ENCODE measurements at places on chromosomes 7 and 10.
A peak's percentile ranks its signal among the peaks of the same experiment; 100 is the strongest.

- DNase-seq = peak; percentile 92
These were observed at the start of gene HOGA1 for GRCh38 chr10:97584060-97584797. Gene HOGA1 (plus strand): TSS chr10:97584389. CDS start chr10:97584704, 315 bp downstream.

GRCh38 chr7:37706804-37707203, 23.2 kb downstream of the GPR141 start:
- no peak for DNase-seq

GRCh38 chr7:36316319-36316718, 73.3 kb upstream of the ANLN start:
- DNase-seq = no peak

DNA sequence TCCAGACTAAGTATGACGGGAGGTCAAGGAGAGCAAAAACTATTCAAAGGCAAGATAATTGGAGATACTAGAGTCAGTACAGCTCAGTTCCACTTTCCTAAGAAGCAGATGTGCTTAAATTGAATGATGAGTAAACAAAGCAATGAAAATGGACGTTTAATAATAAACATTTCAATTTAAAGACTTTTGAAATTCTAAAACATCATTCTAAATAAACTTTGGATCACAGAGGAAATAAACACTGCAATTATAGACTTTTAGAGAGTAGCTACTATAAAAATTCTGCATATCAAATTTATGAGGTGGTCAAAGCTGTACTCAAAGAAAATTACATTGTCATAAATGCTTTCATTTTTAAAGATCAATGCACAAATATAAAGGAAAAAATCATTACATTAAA, 418.3 kb downstream of the GPAM start:
- no peak for DNase-seq

DNA sequence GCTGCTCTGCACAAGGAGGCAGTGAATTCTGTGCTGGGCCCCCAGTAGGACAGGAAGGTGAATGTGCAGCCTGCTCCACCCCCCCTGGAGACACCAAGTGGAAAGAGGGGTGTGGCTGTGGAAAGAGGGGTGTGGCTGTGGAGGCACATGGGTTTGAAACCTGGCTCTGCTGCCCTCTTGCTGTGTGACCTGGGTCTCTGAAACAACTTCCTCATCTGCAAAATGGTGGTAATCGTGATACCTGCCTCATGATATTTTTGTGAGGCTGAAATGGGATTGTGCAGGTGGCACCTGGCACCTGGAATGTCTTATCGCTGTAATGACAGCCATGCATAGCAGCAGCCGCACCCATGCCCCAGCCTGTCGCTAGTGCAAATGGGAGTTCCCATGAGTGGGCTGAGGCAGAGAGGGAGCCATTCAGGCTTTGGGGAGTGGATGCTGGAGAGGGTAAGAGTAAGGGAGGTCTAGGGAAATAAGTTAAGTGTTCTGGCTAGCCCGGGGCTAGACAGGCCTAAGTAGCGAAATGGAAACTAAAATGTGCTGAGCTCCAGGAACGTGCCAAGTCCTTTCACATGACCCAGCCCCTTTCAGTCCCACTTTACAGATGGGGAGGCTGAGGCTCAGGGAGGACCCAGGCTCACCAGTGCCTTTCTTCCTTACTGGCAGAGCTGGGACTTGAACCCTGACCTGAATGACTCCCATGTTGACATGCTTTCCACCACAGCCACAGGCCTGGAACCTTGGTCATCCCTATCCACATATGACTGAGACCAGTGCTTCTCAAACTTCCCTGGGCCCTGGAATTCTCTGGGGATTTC, 35.0 kb downstream of the C10orf105 start:
- DNase-seq = no peak

- DNase-seq = no peak
These were observed 7.4 kb downstream of the ARHGAP21 start for GRCh38 chr10:24716295-24716694.

DNA sequence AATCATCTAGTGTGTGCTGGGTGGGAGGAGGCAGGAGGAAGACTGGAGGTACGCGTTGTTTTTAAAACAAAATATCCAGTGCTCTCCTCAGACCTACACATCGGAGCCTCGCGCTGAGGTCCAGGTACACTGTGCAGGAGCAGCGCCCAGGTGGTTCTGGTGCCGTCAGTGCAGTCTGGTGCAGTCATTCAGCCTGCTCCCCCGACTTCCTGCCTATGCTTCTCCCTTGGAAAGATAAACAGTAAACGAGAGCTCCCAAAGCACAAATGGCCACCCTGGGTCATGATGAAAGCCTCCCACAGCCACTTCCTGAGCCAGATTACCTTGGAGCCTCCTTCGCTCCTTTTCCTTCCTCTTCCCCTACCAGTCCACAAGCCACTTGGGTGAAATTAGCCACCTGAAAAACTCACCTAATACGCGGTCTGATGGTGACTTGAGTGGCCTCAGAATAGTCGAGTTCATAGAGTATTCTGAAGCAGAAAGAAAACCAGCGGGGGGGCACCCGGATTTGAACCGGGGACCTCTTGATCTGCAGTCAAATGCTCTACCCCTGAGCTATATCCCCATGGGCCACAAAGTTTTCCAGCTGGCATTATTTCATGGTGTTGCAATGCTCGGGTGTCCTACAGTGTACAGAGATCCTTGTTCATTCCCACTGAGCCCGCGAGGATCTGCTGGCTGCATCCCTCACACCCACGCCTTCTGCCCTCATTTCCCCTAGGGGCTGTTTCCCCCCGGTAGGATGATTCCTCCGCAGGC, 82.5 kb downstream of the ZNF467 start:
- DNase-seq = no peak

GRCh38 chr7:99099499-99100077, 44.3 kb downstream of the SMURF1 start:
- DNase-seq = no peak

GRCh38 chr7:127930341-127931328, 100.6 kb downstream of the LRRC4 start:
- DNase-seq = no peak

DNA sequence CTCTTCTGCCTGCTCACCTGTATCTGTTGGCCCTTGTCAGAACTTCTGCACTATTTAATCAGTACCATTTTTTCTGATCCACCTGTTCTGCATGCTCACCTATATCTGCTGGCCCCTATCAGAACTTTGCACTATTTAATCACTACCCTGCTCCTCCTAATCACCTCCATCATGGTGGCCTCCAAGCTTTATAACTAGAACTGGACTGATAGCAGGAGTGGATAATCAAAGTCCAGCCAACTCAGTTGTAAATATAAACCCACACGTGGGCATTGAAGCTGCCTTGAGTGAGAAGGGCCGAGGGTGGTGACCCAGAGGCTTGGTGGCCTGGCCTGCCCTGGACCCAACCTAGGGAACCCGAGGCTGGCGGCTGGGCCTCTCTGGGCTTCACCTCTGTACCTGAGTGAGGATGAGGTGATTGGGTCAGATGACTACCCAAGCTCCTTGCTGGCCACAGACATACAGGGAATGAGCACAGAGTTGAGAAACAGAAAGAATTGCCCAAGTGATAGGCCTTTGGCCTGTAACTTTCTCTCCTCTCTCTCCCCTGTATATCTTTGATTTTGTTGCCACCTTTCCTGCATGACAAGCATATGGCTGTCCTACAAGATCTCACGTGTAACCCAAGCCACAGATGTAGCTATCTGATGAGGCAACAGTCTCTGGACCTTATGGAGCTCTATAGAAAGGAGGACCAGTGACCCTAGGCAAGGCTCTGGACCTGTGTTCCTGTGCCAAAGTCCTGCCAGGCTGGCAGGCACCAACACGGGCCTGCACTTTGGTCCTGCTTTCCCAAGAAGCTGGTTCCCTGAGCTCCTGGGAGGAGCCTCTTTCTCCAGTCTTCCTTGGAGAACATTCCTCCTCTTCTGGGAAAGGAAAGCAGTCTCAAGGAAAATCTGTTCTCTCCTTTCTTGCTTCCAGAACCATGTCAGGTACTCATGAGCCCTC, 23.4 kb upstream of the FAM3C start:
- no peak for DNase-seq

DNA sequence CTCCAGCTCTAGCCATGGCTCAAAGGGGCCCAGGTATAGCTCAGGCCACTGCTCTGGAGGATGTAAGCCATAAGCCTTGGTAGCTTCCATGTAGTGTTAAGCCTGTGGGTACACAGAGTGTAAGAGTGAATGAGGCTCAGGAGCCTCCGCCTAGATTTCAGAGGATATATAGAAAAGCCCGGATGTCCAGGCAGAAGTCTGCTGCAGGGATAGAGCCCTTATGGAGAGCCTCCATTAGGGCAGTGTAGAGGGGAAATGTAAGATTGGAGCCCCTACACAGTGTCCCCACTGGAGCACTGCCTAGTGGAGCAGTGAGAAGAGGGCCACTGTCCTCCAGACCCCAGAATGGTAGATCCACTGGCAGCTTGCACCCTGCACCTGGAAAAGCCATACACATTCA, 240.8 kb upstream of the KLF14 start:
- DNase-seq = no peak

DNA sequence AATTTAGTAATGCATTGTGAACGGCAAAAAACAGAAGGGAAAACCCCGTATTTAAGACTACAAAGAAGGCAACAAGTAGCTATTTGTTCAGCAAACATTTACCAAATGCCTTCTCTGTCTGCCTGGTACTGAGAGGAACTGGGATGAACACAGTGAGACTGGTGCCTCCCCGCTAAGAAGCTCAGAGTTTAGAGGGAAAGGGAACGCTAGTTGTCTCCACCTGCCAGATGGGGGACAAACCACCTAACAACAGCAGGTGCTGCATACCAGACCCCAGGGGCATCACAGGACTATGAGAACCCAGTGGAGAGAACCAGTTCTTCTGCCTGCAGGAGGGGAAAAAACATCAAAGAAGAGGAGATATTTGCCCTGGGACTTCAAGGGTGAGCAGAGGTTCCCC, 147.1 kb downstream of the SLC25A13 start:
- no peak for DNase-seq

GRCh38 chr10:70139151-70139996, 6.7 kb upstream of the AIFM2 start:
- DNase-seq = no peak

GRCh38 chr10:47420305-47421056, 36.4 kb upstream of the ZNF488 start:
- DNase-seq = no peak

- DNase-seq = no peak
These were observed 319.6 kb upstream of the SP8 start for GRCh38 chr7:21106296-21106732.

GRCh38 chr10:1408651-1409367, 328.5 kb downstream of the ADARB2 start:
- no peak for DNase-seq

- no peak for DNase-seq
These were observed 24.3 kb downstream of the SEM1 start for GRCh38 chr7:96685353-96685752.

DNA sequence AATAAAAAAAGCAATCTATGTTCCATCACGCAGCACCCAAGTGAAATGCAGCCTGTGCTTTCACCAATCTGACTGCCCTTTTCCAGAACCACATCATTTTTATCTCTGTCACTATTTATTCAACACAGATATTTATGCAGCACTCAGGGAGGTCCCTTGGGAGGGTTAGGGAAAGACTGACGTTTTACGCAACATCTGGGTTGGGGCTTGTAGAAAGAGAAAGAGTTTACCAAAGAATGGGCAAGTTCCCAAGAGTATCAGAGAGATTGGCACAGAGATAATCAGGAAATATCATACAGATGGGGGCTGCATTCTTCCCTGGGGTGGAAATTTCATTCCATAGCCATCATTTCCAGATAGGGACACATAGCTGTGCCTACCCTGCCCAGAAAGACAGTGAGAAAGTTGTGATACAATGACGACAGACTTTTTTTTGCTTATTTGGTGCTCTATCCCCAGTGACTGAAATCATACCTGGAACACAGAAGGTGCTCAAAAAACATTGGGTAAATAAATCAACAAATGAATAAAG, 474.2 kb downstream of the CALN1 start:
- DNase-seq = no peak

- DNase-seq = no peak
These were observed 16.1 kb downstream of the OGDH start for GRCh38 chr7:44622342-44623151.

GRCh38 chr10:125707541-125708468, 11.7 kb upstream of the EDRF1 start:
- no peak for DNase-seq

DNA sequence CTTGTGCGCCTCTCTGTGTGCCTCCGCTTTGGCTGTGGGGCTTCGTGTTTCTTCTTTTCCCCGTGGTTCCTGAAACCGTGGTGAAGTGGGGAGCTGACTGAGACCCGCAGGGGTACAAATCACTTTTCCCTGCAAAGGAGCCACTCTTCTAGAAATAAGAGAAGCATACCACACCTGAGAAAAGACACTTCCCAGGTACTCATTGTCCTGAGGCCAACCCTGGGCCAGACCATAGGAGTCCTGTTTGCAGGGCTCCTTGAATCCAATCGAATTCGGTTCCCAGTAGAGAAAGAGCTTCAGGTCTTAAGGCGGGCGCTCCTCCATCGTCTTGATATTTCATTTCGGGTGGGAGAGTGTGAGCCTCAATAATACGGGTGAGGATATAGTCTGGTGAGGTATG, 32.4 kb upstream of the ZNF273 start:
- DNase-seq = no peak

DNA sequence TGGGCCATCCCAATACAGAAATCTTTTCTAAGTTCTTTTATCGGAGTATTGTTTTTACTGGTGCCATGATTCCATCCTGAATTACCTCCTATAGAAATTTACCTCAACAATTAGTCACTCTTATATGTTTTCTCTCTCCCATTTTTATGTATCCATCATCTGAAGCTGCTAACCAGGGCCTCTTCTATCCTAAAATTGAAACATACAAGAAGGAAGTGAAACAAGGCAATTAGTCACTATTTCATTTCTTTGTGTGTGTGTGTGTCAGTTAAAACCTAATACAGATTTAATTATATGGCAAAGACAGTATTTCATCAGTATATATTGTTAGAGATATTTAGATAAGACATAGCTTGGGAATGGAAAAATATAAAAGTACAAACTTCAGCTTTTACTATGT, 148.4 kb upstream of the AHR start:
- no peak for DNase-seq

GRCh38 chr10:623014-623413, 66.5 kb downstream of the DIP2C start:
- DNase-seq = no peak

GRCh38 chr10:93875032-93875358, 18.8 kb upstream of the SLC35G1 start:
- DNase-seq = no peak

DNA sequence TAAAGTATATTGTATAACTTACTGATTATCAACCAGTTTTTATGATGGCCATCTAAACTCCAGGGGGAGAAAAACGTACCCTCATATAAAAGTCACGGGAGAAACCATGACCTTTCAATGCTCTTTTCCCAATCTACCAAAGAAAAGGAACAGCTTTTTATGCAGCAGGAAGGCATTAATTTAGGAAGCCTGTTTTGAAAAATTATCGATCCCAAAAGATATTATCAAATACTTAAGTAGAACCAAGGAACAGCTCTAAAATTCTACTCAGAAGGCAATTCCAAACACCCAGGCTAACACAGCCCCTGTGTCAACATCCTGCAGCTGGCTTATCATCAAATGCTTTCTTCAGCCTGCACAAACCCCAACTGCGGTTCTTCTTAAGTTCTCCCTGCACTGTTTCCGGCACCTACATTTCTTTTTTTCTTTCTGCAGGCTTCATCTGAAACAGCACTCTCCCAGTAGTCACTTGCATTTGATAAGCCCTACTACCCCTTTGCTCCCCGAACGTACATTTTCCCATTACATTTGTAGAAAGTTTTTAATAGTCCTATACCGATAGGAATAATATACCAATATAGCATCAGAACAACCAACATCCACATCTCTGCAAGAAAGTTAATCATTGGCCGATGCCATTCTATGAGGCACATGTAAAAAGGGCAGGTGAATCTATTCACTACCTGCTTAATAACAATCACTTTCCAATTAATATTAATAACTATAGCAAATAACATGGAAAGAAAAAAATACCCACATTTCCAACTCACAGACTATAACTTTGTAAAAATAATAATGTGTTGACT, 47.9 kb downstream of the PIP4K2A start:
- no peak for DNase-seq

Measured in cardiac septum (tissue), 1 donor.